ENCODE measurements at places on chromosomes 16 and 17. TPM values are rescaled to one million over a fixed set of nuclear protein-coding genes. Genes with fewer than 3 reads are reported as not detected.

Gene AHSP
- 3.8 TPM for polyA plus RNA-seq

Gene TPSD1
- polyA plus RNA-seq, result not detected

Gene GLP2R
- polyA plus RNA-seq, result 0.06 TPM

Gene NACA2
- 1.7 TPM for polyA plus RNA-seq

GRCh38 chr17:29705386-29705785 lies 82.7 kb upstream of the CORO6 start:
- no peak for DNase-seq

- DNase-seq, result no peak
Measured at GRCh38 chr17:41895617-41896016, 23.1 kb downstream of the ACLY start.

- DNase-seq, result no peak
Measured at GRCh38 chr16:47488051-47488450, 26.9 kb downstream of the PHKB start.

- no peak for DNase-seq
Measured at GRCh38 chr17:39229274-39229913, 3.6 kb upstream of the STAC2 start.

DNA sequence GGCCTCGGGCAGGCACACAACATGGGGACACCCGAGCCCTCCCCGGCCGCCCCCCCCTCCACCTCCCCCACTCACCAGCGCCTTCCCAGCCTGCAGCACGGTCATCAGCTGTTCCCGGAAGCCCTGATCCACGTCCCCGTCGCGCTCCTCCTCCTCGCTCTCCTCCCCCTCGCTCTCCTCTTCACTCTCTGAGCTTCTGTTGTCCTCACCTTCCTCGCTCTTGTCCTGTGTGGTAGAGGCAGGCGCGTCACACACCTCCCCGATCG lies 10.3 kb downstream of the MYBBP1A start:
- DNase-seq, result no peak

GRCh38 chr17:11871773-11872172 lies 125.5 kb downstream of the ZNF18 start:
- DNase-seq, result no peak

GRCh38 chr16:35201151-35201550 lies 1741.7 kb downstream of the TP53TG3F start:
- DNase-seq, result no peak

DNA sequence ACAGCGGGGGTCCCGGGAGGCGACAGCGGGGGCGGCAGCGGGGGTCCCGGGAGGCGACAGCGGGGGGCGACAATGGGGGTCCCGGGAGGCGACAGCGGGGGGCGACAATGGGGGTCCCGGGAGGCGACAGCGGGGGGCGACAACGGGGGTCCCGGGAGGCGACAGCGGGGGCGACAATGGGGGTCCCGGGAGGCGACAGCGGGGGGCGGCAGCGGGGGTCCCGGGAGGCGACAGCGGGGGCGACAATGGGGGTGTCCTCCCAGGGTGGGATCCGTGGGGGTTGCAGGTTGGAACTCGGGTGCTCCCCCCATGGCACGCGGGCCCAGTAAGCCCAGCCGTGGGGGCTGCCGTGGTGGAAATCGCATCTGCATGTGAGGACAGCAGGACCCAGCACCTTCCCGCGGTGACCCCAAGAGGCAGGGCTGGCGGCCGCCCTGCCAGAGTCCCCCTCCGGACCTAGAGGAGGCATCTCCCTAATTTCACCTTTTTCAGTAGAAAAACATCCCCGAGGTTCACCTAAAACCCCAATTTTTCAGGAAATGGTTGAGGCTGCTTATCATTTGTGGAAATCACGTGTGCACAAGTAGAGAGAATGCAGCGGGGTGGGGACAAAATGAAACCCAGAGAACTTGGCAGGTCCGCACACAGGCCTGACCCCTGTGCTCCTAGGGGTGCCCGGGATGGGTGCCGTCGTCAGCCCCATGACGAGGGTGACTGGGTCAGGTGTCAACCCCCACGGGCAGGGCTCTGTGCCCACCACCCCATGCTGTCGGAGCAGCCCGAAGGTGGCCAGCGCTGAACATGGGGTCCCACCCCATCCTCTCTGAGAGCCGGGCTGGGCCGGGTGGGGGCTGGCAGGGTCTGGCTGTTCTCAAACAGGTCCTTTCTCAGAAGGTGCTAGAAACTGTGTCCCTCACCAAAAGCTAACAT lies 10.5 kb upstream of the METRNL start:
- no peak for DNase-seq

GRCh38 chr17:40551091-40551878 lies 14.0 kb downstream of the CCR7 start:
- DNase-seq, result no peak

GRCh38 chr17:74135391-74136167 lies 67.9 kb upstream of the RPL38 start:
- DNase-seq, result no peak

- DNase-seq, result no peak
Measured at GRCh38 chr17:43771463-43771862, 7.3 kb downstream of the DUSP3 start.

All from renal cortex interstitium (tissue), 15 donors.